ENCODE measurements at places on chromosomes 13 and 19. TPM values are rescaled to one million over a fixed set of nuclear protein-coding genes. Genes with fewer than 3 reads are reported as not detected.

AKT2 gene
- total RNA-seq = 143 TPM

ATP13A1 gene
- 114 TPM for total RNA-seq

KIR2DL3 gene
- not detected for total RNA-seq

LHB gene
- not detected for total RNA-seq

RAB3D gene
- 15.9 TPM for total RNA-seq

SLITRK5 gene
- 0.15 TPM for total RNA-seq
